Naive thymus-derived CD8-positive, alpha-beta T cell (primary cell): ENCODE measurements at places on chromosomes 6 and 20.

DNA sequence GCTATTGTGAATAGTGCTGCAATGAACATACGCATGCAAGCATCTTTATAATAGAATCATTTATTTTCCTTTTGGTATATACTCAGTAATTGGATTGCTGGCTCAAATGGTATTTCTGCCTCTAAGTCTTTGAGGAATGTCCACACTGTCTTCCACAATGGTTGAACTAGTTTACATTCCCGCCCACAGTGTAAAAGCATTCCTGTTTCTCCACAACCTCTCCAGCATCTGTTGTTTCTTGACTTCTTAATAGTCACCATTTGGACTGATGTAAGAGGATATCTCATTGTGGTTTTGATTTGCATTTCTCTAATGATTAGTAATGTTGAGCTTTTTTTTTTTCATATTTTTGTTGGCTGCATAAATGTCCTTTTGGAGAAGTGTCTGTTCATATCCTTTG, 208.7 kb downstream of the PHF3 start:
- DNase-seq, result no peak

GRCh38 chr20:62227591-62227976, 7.5 kb upstream of the HRH3 start:
- no peak for DNase-seq

DNA sequence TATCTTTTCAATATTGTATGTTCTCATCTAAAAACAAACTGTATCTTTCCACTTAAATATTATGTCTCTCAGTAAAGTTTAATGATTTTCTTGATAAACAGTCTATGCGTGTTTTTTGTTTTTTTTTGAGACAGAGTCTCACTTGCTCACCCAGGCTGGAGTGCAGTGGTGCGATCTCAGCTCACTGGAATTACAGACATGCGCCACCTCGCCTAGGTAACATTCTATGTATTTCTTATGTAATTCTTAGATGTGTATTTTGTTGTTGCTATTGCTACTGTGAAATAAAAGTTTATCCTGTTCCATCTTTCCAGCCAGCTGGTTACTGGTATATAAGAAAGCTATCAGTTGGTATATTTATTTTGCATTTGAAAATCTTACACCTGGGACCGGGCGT, 29.4 kb downstream of the ABHD12 start:
- DNase-seq, result no peak

DNA sequence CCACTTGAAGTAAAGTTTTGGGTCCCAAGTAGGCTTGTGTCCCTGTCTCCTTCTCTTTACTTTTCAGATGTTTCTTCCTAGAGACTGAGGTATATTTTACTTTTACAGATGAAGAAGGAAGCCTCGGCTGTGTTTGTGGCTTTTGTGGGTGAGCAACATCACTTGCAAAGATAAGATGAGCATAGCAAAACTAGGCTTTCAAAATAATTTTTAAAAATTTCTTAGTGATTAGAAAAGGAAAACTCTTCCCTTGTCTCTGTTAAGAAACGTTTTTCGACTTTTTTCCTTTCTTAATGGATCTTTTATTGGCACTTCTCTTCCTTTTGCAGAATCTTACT, 7.6 kb downstream of the PTPN1 start:
- no peak for DNase-seq

- no peak for DNase-seq
Measured at GRCh38 chr6:158897236-158897635, 78.1 kb upstream of the EZR start.
